ENCODE measurements at places on chromosomes 1 and 21.

DNA sequence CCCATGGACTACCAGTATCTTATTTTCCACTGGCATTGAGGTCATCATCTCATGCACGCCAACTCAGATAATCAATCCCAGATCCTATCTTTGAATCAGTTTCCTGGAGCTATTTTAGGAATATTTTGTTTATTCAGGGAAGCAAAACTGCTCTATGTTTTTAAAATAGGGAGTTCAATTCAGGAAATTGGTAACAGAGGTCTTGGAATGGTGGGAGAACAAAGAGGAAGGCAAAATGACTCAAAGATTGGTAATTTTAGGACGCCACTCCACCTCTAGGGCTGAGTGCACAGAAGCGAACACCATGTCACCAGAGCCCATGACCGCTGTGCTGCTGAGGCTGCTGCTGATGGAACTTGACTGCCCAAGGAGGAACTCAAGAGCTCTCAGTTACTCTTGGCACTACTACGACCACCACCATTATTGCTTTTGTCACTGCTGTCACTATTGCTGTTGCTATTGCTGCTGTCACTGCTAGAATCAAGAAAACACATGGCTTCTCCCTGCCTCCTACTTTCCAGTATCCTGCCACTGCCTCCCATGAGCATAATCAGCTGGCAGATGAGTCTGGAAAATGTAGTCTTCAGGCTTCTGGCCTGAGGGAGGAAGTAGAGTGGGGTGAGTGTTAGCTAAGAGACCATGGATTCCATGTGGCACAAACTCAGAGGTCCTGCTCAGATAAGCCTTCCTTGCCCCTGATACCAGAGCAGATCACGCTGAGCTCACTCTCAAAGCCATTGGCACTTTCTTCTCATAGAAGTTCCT is 71.6 kb upstream of the CNIH3 start:
- DNase-seq: no peak

- no peak for DNase-seq
These were observed 30.3 kb downstream of the SMYD3 start for GRCh38 chr1:246476771-246477170.

DNA sequence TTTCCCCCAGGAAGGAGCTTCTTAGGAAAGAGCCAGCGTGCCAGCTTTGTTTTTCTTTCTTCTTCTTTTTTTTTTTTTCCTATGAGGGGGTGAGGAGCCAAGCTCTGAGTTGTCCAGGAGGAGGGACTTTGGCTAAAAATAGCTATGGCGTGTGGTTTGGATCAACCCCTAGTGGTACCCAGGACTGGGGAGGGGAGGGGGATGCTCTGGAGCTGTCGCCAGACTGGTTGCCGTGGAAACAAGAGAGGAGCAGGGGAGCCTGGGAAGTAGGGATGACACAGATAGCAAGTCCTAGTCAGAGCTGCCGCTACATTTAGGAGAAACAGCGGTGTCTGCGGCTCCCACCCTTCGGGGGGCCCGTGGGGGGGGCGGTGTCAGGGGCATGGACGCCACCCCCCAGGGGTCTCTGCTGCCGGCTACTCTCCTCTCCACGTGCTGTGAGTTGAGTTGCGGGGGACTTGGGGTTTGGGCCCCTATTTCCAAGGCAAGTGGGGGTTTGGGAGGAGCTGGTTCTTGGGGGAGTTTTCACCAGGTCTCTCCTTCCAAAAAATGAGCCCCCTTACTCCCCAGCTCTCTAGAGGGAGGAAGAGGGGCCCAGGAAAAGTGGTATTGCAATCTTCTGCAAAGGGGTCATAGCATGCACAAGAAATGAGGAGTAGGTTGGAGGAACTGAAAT is at the start of gene KCNJ9:
Gene KCNJ9 (plus strand): TSS at position 278 of the 676 bp plus-strand sequence. CDS start 2,493 bp downstream, outside the sequence.
- DNase-seq: no peak

- DNase-seq: peak; percentile 28
These were observed 38.5 kb downstream of the PYHIN1 start for GRCh38 chr1:158969855-158970254.

- DNase-seq: no peak
These were observed 42.8 kb downstream of the POFUT2 start for GRCh38 chr21:45244799-45245340.

DNA sequence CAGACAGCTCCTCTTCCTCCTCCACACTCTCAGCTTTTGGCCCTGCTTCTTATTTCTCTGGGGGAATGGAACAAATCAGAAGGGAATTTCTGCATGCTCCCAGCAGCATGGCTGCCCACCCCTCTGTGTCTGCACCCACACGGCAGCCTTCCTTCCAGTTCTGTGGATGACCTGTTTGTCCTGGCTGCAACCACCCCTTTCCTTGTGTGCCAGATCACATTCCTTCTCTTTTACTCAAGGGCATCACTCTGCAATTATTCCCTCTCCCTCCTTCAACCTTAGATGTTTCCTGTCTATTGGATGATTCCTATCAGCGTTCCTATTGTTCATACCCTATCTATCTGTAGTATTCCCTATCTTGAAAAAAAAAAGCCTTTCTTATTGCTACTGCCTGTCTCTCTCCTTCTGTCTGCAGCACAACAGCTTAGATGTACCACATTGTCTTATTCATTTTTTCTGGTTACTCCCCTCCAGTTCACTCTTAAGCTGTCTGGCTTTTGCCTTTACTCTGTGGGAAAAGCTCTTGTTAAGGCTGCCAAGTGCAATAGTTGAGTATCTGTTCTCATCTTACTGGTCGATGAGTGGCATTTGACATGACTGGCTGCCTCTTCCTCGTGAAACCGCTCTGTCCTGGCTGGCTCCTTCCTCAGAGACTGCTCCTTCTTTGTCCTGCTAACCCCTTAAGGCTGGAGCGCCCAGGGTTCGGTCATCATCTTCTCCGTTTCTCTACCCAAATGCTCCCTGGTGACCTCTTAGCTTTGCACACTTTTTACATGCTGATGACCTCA is 351.1 kb downstream of the CAMTA1 start:
- DNase-seq: no peak

- no peak for DNase-seq
These were observed 2.4 kb upstream of the PPP1R15B start for GRCh38 chr1:204414016-204414415.

- no peak for DNase-seq
These were observed 36.6 kb upstream of the ZFP69B start for GRCh38 chr1:40413527-40414252.

- no peak for DNase-seq
These were observed 664.5 kb upstream of the NR5A2 start for GRCh38 chr1:199362996-199363395.

All from activated CD4-positive, alpha-beta T cell treated with anti-CD3 and anti-CD28 coated beads, Interleukin-2, amount 50 U/mL, for 24 hours (primary cell).